Ureter (tissue), 1 donor: ENCODE measurements at places on chromosomes 4 and X. TPM values are rescaled to one million over a fixed set of nuclear protein-coding genes. Genes with fewer than 3 reads are reported as not detected.

DNA sequence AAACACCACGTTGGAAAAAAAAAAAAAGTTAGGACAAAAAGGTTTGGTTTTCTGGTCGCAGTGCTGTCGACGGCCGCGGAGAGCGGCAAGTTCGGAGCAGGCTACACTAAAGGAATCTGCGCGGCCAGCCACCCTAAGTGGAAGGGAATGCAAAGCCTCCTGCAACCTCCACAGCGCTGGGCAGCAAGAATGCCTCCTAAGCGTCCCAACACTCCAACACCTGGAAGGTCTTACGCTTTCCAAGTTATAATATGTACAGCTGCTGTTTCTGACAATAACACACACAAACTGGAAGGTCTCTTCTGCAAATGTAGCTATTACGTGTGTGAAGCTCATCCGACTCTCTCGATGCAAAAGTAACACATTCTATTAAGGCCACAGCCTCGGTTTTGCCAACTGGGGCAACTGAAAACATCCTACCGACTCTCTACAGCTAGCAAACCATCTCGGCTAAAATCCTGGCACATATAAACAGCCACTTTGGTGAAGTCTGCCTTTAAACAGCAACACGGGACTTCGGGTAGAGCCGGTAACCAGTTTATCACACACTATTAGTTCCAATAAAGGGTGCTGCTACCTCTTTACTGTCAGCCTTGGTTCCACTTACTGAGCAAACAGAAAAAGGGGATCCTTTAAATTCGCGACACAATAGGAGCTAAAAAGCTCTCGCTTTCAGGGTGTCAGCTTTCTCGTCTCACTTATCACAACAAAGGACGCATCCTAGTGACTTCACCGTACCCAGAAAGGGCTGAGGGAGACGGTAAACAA lies 895 bp downstream of the SMIM14 start:
- no peak for DNase-seq

DNA sequence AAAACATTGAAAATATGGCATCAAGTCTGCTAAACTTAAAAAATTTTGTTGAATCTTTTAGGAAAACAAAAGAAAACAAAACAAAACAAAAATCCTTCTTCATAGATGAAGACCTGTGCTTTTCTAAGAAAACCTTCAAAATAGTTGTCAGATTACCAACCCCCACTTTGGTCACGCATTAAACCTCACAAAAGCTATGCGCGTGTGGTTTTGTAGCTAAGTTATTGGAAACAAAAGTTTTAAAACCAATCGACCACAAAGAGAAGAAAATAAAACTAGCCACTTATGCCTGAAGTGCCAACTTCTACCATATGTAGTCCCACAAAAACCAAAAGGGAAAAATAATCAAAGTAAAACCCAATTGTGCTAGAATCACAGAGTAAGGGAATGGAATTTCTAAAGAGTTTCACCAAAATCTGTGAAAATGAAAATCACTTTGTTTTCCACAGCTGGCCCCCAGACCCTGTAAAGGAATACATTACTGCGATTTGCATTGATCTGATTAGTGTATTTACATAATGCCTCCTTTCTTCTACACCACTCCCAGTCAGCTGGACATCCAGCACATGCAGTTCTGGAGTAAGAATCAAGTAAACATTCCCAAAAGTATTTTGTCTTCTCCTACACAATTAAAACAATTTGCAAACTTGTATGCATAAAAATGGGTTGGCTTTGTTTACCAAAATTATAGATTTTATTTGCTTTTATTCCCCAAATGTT lies 330.1 kb upstream of the DKK2 start:
- no peak for DNase-seq

DNA sequence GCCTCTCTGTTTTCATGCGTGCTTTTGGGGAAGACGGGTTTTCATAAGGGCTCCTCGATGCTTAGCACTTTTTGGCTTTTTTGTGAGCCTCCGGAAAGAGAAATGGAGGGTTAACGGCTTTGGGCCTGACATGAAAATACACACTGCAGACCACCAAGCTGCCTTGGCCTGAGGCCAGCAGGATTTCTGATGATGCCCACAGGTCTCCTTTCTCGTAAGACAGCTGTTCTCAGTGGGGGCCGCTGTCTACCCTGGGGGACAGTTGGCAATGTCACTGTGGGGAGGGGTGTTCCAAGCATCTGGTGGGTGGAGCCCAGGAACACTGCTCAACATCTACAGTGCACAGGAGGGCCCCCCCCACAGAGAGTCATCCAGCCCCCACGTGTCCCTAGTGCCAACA lies 29.4 kb upstream of the CLDN34 start:
- no peak for DNase-seq

DNA sequence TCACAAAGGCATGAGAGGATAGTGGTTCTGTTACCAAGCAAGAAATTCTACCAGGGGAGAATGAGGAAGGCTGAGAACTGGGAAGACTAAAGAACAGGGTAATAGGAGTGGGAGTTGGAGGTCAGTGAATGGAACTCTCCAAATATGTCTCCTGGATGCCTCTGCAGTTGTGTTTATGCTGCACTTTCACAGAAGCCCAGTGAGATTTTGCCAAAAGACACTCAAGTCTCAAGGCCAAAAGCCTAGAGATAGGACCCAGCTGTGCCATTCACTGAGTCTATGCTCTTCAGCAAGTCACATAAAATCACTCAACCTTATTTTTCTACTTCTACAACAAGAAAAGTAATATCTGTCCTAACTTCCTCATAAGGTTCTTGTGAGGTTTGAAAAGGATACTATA lies 285.4 kb downstream of the UNC5C start:
- no peak for DNase-seq

DNA sequence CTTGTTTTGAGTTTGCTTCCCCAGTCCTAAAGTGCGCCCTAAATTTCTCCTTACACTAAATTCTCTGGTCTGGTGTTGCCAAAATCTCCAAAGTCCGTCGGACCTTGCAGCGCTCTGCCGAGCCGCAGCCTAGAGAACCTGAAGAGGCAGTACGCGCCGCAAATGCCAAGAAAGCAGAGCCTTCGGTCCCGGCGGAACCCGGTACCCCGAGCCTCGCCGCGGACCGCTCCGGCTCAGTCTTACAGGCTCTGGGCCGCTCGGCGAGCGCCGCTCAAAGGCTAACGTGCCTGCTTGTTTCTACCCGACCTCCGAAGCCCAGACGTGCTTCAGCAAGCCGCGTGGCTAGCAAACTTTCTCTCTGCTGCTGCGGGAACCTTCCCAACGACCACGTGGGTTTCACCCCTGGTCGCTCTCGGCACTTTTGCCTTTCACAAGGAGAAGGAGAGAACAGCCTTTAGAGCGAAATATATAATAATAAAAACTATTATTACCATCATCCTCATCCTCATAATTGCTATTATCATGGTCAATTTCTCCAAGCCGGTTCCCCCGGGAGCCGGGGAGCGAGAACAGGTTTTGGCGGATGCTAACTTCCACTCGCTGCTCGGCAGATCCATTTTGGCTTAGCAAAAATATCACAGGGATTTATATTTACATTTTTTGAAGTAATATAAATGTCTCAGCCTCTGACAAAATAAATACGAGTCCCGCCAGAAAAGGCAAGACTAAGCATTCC lies 2.2 kb upstream of the HTR2C start:
- no peak for DNase-seq

- peak; percentile 61 for DNase-seq
These were observed at the start of gene STK32B for GRCh38 chr4:5051278-5052203. Gene STK32B, plus strand, starts transcription at chr4:5051480.

DNA sequence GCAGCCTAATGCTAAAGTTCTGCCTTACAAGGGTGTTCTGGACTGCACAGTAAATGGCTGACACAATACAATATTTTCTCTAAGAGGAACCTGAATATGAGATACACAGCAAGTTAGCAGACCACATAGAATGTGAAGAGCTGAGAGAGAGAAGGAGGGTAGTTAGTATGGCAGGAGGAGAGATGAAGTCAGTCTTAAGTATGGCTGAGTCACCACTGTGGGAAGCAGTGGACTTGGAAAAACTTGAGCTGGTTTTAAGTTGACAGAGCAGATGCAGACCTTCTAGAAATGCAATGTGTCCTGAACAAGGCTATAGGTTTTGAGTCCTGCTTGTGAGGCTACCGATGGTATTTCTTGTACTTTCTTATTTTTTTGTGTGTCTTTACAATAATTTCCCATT lies 172.5 kb downstream of the SH2D1A start:
- no peak for DNase-seq

GRCh38 chrX:12999422-12999821 lies 24.5 kb downstream of the TMSB4X start:
- DNase-seq: no peak

- no peak for DNase-seq
These were observed 374.7 kb downstream of the ANKRD50 start for GRCh38 chr4:124337874-124338273.

DNA sequence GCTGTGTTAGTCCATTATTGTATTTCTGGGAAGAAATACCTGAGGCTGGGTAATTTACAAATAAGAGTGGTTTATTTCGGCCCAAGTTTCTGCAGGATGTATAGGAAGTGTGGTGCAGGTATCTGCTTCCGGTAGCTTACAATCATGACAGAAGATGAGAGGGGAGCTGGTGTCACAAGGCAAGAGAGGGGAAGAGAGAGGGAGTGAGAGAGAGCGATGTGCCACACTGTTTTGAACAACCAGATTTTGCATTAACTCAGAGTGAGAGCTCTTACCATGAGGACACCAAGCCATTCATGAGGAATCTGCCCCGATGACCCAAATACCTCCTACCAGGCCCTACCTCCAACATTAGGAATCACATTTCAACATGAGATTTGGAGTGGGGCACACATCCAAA lies 627.6 kb upstream of the FRG1 start:
- no peak for DNase-seq

- DNase-seq: peak; percentile 43
These were observed 196.3 kb upstream of the HHIP start for GRCh38 chr4:144449611-144450010.

DNA sequence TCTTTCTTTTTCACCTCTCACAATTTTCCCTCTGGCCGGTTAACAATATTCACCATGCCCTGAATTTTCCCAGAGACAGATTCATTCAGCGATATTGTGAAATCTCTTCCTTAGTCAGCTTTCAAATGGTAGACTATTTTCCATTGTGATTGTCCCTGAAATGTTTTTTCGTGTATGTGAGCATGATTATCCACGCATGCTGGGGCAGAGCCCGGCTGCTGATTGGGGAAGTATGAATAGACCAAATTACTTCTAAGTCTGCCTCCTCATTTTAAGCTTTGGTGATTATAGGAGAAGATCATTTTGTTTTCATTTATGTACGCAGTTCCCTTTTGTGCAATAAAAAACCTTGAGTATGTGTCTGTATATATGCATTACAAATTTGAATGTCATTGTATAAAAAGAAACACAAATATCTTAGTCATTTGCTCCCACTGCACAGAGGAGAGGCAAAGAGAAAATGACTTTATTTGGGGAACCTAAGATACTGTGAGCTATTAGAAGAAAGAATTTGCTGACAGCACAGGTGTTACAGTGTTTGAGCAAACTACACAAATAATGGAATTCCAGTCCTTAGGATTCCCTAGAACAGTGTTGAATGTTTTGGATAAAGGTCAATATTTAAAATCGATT lies 11.3 kb downstream of the DTHD1 start:
- no peak for DNase-seq

- DNase-seq: no peak
These were observed 13.0 kb upstream of the DAPP1 start for GRCh38 chr4:99803566-99804101.

GRCh38 chr4:12286351-12286750 lies 857.7 kb upstream of the HS3ST1 start:
- DNase-seq: no peak

DNA sequence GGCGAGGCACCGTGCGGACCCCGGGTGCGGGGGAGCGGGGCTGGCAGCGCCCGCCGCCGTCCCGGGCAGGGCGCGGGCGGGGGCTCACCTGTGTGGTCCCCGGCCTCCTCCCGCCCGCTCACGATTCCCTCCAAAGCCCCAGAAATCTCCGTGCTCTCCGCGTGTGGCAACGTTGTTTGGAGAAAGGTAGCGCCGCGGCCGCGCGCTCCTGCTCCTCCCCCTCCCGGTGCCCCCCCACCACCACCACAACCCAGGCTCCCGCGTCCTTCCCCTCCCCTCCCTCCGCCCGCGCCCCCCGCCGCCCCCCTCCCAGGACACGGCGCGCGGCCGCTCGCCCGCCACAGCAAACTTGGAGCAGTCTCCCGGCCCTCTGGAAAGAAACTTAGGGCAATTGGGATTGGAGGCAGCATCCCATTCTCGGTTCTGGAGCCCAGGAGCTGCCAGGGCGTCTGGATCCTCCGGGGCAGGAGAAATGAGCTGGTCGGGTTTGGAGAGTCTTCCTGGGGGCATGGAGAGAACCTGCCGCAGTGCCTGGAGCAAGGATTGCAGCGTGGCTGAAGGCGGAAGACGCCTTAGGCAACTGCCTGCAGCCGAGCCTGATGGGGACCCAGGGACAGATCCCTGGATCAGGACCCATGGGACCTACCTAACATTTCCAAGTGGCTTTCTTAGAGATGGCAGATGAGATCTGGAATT lies 855 bp downstream of the KLF3 start:
- peak; percentile 80 for DNase-seq

- no peak for DNase-seq
These were observed 33.1 kb upstream of the CDKN2AIP start for GRCh38 chr4:183411291-183411861.

- DNase-seq: no peak
These were observed 139.7 kb downstream of the ELOVL6 start for GRCh38 chr4:110058677-110059076.

- no peak for DNase-seq
These were observed 35.4 kb downstream of the TMEM131L start for GRCh38 chr4:153501578-153501977.

DNA sequence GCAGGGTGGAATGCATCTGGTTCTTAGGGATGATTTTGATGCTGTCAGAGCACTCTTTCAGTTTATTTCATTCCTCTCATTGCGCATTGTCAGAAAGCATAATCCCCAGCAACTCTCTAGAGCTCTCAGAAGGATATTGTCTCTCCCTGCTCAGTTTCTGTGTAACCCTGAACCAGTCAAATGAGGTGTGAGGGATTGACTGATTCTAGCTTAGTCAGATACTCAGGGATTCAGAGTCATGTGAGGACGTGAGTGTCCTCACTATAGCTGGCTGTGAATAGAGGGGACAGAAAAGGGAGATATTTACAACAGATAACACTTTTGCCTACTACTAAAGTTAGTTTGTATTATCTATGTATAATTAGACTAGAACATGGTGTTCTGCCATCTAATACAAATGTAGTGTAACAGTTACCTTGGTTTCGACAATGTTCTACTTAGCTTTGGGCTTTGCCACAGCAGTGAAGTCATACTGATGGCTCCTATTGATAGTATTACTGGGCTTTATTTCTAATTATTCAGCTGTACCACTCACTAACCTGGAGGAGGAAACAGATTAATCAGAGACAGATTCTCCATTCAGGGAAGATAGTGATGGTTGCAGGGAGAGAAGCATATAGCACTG lies 19.5 kb downstream of the AP1AR start:
- DNase-seq: no peak

- no peak for DNase-seq
These were observed 16.0 kb downstream of the ARSD start for GRCh38 chrX:2913118-2913517.

The VCX3A gene
- not detected for total RNA-seq

The SUPT20HL1 gene
- 0.78 TPM for total RNA-seq

The PRDM8 gene
- total RNA-seq: 8.3 TPM

The SGMS2 gene
- 17.3 TPM for total RNA-seq

The CBLL2 gene
- not detected for total RNA-seq

The SPACA5 gene
- total RNA-seq: not detected

The FSTL5 gene
- total RNA-seq: not detected

The EVC2 gene
- total RNA-seq: 6.1 TPM

The INTS12 gene
- total RNA-seq: 21.1 TPM

The PCSK1N gene
- 4.5 TPM for total RNA-seq

The CTSO gene
- 27.4 TPM for total RNA-seq

The SHROOM2 gene
- 17.5 TPM for total RNA-seq

The HTR2C gene
- total RNA-seq: 0.75 TPM

The CLDN34 gene
- 4.6 TPM for total RNA-seq

The HS3ST1 gene
- total RNA-seq: 9.8 TPM
